ENCODE measurements at places on chromosomes 4 and X.
A peak's percentile ranks its signal among the peaks of the same experiment; 100 is the strongest.

DNA sequence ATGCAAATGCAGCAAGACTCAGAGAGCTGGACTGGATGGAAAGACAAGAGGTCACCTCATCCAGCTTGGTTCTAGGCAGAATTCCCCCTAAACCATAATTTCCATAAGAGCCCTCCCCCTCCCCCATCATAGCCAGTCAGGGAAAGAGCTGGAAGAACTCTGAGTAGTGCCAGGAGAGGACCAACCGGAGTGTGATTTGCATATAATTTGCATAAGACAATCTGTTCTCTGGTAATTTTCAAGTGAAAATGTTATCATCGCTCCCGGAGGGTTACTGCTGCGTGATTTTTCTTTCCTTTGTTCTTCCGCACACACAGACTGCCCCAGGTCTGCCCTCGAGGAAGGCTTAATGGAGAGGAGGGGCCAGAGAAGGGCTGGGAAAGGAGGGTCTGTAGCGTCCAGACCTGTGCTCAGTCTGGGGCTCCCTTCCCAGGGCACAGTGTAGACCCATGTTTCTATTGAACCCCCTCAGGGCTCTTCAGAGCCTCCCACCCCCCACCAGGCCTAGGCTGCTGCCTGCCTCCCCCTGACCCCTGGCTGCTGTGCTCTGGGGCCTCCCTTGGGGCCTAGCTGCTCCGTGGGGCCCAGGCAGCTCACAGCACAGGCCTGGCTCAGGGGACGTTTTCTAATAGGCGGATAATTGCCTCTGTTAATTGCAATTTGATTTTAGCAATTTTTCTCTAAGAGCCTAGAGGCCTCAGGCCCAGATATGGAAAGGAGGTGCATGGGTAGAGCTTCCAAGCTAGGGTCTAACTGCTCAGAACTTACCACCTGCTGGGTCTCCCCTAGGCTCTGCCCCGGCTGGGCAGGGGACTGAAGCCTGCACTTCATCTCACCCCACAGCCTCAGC, 90.4 kb upstream of the PJA1 start:
- DNase-seq: no peak

DNA sequence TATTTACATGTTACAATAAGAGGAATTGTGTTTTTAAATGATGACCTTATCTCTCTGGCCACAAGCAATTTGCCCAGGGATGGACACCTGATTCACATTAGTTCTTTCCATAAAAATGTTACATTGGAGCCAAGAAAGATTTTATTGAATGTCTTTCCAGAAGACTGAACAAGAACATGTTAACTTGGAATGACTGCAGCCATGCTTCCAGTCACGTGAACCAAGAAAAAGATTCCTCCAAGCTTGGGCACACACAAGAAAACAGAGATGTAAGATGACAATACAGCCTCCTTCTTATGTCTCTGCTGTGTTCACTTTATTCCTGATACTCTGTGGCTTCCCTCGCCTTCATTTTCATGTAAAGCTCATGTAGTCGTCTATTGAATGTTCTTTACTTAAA, 737.6 kb downstream of the TRIML1 start:
- no peak for DNase-seq

DNA sequence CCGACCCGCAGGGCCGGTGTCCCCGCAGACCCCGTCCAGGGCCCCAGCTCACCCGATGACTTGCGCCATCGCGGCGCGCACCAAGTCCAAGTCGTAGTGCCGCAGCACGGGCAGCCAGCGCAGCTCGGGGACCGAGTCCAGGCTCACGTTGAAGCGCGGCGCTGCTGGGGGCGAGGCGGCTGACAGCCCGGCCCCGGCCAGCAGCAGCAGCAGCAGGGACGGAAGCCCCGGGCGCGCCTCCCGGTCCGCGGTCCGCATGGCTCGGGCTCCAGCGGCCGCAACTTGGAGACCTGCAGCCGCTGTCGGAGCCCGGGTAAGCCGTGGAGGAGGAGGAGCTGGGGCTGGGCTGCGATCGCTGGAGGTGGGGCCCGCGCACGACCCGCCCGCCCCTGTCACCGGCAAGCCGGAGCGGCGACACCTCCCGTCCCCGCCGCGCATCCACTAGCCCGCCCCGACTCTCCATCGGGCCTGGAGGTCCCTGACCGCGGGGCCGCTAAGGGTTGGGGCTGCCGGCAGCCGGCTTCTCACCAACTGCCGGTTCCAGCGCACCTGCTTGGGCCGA, at the start of gene NAAA:
TSS of gene NAAA (minus strand) at position 322 of the 562 bp plus-strand sequence. CDS start at position 258, 64 bp downstream.
- DNase-seq: peak; percentile 76

- peak; percentile 56 for DNase-seq
These were observed 63.3 kb downstream of the AFAP1 start for GRCh38 chr4:7876201-7876875.

DNA sequence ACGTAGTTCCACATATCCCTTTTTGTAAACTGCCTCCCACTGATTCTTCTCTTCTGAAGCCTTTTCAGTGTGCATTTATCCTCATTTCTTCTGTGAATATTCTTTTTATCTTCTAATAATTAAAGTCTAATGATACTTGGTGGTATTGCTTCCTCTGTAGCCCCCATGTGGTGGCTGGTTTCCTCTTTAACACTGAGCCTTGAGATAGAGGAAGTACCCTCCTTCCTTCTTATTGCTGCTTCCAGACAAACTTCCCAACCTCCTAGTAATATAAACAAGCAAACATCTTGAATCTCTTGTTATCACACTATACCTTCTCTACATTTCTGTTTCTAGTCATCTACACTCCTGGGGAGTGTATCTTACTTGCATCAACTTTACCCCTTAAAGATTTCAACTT, 310.5 kb upstream of the GIMD1 start:
- DNase-seq: no peak

- DNase-seq: no peak
These were observed 18.3 kb downstream of the GAB1 start for GRCh38 chr4:143354990-143355389.

- no peak for DNase-seq
These were observed 93.3 kb downstream of the YIPF7 start for GRCh38 chr4:44558031-44558605.

DNA sequence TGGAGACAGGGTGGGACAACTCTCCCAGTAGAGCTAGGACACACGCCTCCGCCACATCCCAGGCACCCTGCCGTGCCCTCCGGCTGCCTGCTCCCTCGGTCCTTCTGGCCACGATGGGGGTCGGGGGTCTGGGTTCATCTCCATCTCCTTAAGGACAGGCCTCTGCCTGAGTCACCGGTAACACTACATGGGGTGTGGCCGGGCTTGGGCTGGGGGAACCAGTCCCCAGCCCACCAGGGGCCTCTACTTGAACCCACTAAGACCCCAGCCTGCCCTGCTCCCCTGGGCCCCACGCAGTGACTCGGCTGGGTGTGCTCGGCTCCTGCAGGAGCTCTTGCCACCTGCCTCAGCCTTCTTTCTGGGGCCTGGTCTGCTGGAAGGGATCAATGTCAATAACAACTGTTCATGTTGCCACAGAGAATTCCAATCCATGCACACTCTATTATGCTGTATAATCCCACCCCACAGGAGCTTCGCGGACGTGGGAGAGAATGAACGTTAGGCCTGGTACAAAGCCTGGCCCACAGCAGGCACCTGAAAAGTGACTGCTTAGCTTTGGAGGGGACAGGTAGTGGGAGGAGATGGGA, 177.7 kb upstream of the PSAPL1 start:
- no peak for DNase-seq

GRCh38 chr4:81922313-81922712, 450.6 kb upstream of the RASGEF1B start:
- DNase-seq: no peak

GRCh38 chr4:95118497-95118896, 360.7 kb downstream of the BMPR1B start:
- DNase-seq: no peak

- no peak for DNase-seq
These were observed 71.3 kb downstream of the HTRA3 start for GRCh38 chr4:8340781-8341241.

DNA sequence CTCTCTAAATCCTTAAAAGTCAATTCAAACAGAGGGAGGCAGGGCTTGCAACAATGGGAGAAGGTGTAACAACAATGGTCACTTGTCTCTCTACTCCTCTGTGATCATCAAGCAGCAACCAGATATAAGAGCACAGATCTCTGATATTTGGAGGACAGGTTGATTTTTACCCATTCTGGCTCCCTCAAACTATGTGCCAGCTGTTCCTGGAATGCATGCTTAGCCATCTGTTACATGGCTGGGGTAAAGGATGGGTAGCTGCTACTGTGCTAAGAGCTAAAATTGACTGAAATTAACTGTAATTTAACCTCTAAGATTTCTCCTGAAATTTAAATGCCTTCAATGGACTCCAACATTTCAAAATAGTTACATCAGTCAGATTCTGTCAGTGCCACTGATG, 1459.9 kb downstream of the PCDH7 start:
- no peak for DNase-seq

- DNase-seq: no peak
These were observed at the start of gene TACR3 for GRCh38 chr4:103719830-103720207. Gene TACR3, minus strand, starts transcription at chr4:103719985. Its CDS starts 310 bp downstream, at chr4:103719675.

DNA sequence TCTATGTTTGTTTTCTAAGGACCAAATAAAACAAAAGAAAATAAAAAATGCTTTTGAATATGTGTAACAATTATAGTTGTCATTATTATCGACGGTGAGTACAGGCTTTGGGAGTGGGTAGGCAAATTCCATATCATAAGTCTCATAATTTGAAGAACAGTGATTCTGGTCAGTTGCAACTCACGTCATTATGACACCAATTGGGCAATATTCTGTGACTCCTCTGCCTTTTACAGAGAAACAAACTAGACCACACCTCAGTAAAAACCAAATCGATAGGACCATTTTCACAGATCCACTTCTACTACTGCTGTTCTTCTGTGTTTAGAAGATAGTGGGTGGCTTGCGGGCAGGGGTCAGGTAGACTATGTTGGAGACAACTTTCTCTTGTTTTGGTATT, 250.1 kb downstream of the C4orf33 start:
- no peak for DNase-seq

All from stimulated activated CD8-positive, alpha-beta memory T cell treated with anti-CD3 and anti-CD28 coated beads, Interleukin-7, amount 100 ng/mL, for 4 hours (primary cell).